Activated T-cell treated with anti-CD3 and anti-CD28 coated beads for 24 hours (primary cell): ENCODE measurements at places on chromosomes 5 and 9.

DNA sequence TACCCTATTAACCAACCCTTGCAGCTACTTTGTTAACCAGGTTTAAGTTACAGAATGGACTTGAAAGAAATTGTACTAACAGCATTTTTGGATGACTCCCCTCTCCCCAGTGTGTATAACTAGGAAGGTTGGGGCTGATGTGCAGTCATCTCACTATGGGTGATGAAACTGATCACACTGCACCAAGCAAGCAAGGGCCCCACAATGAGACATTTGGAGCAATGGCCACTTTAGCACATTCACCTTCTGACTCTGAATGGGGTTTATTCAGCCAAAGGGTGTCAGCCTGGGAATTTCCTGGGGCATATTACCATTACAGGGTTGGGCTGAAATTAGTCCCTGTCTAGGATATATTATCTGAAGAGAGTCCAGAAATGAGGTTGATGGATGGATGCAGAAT, 18.7 kb upstream of the CYFIP2 start:
- no peak for DNase-seq

DNA sequence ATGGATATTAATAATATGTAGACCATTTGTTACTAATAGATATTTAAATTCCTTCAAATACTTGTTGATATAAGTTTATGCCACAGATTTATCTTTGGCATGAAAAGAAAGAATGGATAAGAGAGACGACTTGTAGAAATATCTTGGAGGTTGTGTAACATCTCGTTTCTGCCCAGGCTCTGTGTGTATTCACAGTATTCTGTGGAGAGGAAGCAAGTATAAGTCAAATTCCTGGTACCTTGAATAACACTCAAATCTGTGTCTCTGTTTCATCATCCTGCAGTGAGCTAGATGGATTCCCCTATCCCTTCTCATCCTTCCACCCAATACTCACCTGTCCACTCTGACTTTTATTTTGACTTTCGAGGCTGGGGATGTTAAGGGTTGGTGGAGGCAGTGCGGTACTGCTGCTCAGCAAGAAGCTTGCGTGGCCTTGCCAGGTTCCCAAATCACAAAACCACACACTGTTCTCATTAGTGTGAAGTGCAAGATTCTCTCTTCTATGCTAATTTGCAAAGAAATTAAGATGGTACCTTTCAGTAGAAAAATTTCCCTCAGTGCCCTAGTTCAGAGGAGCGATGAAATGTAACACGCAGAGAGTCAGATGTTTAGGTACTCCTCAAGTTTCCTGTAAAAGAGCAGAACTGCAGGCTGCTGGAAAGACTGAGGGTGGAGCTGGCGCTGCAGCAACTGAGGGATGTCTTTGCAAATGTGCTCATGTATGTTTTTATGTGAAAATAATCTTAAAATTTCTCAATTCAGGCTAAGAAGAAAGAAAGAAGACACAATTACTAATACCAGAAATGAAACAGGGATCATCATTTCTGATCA, 42.6 kb upstream of the ANKRD18A start:
- no peak for DNase-seq

GRCh38 chr5:105952875-105953274, 1717.9 kb downstream of the EFNA5 start:
- no peak for DNase-seq

DNA sequence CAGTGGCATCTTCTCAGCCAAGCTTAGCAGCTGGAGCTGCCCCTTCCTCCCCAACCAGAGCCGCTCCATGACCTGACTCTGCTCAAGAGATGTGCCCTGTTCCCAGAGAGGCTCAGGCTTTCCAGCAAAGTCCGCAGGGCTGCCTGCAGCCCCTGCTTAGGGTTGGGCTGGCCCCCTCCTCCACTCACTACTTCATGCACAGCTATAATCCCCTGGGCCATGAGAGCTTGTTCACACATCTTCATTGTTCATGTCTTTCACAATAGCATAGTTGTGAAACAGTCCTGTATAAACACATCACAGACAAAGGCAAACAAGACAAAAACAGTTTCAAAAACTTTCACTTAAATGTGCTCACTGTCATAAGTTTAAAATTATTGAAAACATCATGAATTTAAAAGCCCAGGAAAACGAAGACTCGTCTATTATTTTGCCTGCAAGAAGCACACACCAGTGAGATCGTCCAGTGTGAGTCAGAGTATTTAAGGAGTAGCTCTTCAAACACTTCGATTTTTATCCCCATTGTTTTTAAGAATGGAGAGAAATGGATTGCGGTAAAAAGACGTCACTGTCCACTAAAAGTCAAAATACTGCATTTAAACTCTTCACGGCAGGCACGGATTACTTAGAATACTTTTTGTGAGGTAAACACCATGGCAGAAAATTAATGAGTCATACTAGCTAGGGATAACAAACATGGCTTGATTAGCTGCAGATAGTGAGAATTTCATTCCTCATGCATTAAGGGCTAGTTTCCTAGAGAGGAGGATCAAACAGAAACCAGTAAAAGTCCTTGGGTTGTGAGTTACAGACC, 40.7 kb upstream of the S1PR3 start:
- DNase-seq, result no peak

- DNase-seq, result no peak
These were observed 301.5 kb upstream of the ACTBL2 start for GRCh38 chr5:57784121-57784520.

DNA sequence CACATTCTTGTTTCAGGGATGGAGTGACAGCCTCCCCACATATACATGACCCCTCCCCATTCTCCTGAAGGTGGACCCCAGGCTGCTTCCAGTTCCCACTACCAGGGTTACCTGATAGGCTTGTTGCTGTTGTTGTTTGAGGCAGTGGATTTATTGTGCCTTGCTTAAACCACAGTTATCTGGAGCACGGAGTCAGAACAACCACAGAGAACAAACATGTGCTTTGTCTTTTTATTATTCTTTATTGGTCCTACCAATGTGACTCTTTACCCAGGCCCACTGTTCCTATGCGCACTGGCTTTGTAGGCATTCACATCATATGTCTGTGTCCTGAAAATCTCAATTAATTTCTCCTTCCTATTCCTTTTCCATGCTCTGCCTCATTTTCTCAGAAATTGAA, 41.2 kb upstream of the IPPK start:
- no peak for DNase-seq

- DNase-seq, result no peak
These were observed 40.2 kb downstream of the NSUN2 start for GRCh38 chr5:6592601-6593000.

- peak; percentile 39 for DNase-seq
These were observed 696 bp downstream of the ZFP62 start for GRCh38 chr5:180860273-180860886.

DNA sequence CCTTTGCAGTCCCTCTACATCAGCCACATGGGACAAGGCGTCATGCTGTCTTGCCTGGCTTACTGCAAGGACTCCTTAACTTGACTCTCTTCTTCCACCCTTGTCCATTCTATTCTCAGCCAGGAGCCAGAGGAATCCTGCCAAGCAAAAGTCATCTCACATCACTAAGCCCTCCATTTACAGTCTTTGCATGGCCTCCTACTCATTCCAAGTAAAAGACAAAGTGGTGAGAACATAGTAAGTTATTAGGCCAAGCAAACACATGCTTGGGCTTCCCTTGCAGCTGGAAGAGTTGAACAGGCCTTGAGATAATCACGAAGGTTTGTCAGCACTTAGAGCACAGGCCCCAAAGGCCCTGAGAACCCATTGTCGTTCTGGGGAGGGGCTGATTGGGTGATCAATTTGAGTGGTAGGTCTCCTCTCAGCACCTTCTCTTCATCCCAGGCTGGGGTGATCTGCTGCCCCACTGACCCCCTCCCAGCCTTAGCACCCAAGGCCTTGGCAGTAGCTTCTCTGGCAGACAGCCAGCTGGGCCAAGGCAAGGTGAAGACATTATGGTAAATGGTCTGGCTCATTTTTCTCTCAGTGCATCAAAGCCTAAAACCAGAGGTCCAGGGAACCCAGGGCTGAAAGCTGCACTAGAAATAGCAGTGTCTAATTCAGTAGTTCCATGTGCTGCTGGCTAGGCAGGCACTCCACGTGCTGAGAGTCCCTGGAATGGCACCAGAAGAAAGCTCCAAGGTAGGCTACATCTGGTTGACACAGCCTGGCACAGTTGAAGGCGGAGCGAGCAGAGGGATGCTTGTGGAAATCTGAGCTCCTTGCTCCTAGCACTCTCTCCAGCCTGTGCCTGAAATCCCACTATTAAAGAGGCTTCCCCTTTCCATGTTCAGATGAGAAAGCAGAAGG, 121.4 kb downstream of the ASTN2 start:
- no peak for DNase-seq

DNA sequence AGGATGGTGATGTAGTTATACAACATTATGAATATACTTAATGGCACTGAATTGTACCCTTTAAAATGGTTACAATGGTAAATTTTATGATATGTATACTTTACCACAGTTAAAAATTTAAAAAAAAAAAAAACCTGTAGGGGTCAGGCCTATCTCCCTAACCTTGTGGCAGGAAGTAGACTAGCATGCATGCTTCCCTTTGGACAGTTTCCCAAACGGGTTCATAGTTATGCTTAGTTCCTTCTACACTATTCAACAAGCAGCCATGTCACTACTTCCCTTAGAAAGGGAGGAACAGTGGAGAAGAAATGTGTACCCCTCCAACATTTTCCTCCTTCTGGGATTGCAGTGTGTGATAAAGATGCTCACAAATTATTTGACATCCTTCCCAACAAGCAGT, 32.5 kb downstream of the IDNK start:
- DNase-seq, result no peak

DNA sequence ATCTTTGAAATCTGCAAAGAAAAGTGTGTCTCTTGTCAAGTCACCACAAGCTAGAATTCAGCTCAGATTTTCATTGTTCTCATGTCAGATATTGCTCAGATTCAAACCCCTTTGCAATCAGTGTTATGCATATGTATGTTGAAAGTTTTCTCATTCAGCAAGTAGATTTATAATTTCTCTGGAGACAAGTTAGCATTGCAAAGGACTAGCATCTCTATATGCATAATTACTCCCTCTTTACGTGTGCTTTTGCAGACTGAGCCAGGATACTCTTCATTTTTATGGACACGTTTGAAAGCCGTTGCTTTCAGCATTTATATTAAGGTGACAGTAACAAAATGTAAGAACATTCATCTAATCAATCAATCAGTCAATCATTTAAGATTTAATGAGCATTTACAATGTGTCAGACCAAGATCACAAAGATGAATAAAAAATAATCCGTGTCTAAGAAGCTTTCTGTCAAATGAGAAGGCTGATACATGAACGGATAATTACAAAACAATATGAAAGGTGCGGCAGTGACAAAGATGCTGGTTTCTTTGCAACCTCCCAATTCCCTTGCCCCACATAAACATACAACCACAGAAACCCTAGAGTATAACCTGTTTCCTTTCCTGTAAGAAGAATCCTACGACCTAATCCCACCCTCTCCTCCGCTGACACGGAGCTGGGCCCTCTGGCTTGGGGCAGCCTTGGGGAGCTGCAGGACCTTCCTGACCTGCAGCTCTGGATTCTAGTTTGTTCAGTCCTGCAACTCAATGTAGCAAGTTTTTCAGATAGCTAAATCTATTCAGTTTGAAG, 14.9 kb downstream of the CFAP95 start:
- DNase-seq, result no peak

DNA sequence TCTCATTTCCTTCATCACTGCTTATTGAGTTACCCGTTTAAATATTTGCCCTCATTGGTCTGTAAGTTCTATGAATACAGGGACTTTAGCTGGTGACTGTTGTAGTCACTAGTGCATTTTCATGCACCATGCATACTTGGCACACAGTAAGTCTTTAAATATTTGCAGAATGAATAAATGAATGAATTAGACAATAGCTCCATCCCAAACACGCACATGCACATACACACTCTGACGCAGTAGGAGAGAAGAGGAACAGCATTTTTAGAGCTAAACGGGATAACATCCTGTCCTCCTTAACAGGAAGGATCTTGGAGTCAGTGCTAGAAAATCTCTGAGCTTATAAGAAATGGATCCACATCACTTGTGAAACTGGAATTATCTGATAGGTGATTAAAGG, 447.7 kb downstream of the KIF4B start:
- DNase-seq, result no peak

DNA sequence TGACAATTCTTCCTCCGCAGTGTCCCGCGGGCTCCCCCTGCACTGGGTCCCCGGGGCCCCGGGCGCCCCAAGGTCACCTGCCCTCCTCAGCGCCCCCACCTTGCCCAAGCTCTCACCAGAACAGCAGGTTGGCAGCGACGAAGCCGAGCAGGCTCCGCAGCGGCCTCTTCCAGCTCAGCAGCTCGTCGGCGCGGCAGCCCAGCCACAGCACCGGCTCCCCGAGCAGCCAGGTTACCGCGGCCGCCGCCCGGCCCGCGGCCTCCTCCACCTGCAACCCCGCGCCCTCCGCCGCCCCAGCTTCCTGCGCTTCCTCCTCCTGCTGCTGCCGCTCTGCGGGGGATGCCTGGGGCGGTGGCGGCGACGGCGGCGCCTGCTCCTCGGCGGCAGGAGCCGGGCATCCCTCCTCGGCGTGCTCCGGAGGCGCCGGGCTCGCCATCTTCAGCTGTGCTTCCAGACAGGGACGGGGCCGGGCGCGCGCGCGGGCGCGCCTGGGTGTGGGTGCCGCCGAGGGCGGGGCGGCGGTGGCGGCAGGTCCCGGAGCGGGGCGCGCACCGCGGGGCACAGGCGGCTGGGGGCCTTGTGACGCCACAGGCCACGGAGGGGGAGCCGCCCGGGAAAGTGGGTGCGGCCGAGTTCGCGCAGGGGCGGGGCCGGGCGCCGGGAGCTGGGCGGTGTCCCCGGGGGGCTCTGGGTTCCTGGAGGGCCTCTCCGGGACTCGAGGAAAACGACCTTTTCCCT, at the start of gene RETREG1:
RETREG1 (minus strand) TSS at position 462 of the 738 bp plus-strand sequence; CDS start at position 436, 26 bp downstream.
- DNase-seq, result peak; percentile 74

DNA sequence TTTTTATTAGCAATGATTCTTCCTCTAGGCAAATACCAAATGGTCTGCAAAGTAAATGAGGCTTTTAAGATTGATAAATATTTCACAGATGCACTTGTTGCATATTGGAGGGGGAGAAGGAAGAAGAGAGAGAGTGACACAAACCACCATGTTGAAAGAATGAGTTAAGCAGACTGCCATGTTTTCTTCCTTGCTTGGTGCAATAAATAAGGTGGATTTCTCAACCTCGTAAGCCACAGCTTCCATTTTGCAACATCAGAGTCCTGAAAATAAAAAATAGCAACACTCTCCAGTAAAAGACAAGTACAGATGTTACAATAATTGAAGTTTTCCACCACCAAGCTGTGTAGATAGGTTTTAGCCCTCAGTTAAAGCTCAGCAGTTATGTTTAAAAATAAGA, 202.9 kb downstream of the SGCD start:
- no peak for DNase-seq

DNA sequence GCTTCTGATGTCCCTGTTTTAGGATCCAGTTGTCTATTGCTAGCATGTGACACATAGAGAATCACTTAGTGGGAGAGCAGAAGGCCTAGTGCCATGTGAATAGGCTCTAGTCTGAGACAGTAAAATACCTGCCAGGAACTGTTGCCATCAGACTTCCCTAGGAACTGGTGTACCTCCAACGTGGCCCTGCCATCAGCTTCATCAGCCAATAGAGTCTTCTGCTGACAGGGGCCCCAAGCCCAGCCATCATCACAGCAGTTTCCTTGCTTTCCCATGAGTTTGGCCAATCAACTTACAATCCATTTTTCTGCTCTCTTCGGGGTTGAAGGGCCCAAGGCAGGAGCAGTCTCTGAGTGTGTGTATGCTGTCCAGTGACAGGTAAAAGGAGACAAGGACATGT, 128.4 kb upstream of the ADRA1B start:
- no peak for DNase-seq
